Fibroblast of lung (primary cell): ENCODE measurements at places on chromosomes 7 and 10.

- no peaks in the 10 kb centered on the region for H3K36me3 ChIP-seq
- no peak for DNase-seq
These were observed 130.1 kb downstream of the DNAJB6 start for GRCh38 chr7:157466867-157467261.

DNA sequence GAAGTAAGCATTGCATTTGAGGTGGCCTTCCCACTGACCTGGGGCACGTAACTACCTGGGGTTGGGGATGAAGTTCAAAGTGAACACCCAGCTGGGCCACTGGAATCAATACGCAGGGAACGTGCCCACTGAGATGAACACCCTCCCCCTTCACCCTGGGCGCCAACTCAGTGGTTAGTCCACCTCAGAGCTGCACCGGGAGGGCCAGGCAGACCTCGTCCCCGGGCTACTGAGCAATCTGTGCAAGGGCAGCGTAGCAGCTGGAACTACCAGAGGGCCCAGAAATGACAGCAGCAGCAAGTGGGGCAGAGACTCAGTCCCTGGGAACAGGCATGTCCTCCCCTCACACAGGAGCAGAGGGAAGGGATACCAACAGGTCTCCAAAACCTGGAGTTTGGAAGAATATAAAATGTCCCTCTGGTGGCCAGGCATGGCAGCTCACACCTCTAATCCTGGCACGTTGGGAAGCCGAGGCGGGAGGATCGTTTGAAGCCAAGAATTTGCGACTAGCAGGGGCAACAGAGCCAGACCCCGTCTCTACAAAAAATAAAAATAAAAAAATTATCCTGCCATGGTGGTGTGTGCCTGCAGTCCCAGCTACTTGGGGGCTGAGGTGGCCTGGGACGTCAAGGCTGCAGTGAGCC lies 143.9 kb downstream of the SH3PXD2A start:
- H3K27me3 ChIP-seq = no peaks in the 10 kb centered on the region
- H3K27ac ChIP-seq = no peak overlapping the region
- DNase-seq = no peak
- H3K36me3 ChIP-seq = peaks cover 2% of the 10 kb centered on the region

DNA sequence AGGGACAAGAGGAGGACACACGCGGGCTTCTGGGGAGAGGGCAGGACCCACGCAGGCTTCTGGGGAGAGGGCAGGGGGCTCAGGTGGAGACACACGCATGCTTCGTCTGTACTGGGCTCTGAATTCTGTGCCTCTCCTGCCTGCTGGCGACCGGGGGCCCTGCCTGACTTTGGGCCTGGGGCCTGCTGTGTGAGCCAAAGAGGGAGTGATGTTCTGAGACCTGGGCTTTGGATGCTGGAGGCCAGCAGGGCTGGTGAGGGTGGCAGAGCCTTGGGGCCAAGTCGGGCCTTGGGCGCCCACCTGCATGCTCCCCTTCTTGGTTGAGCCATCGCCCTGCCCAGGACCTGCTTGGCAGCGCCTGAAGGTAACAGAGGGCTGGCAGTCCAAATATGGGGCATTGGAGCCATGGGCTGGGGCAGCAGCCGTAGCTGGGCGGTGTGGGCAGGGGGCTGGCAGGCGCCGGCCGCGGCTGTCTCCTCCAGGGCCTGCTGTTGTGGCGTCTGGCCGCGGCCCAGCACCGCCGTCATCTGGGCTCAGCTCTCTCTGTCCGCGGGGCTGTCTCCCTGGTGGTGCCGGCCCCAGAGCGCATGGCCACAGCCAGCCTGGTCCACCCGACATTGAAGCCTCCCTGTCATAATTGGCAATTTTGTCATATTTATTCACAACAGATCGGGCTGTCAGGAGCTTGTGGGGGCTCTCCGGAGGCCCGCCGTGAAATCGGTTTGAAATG lies 78.9 kb downstream of the UNCX start:
- no peaks in the 10 kb centered on the region for H3K27me3 ChIP-seq
- H3K4me3 ChIP-seq = no peak overlapping the region
- H3K27ac ChIP-seq = no peak overlapping the region
- no peaks in the 10 kb centered on the region for H3K4me1 ChIP-seq
- no peaks in the 10 kb centered on the region for H3K36me3 ChIP-seq

- no peaks in the 10 kb centered on the region for H3K36me3 ChIP-seq
- H3K27ac ChIP-seq = no peak overlapping the region
- H3K27me3 ChIP-seq = no peaks in the 10 kb centered on the region
These were observed 166.2 kb upstream of the SP8 start for GRCh38 chr7:20952916-20953315.

- DNase-seq = no peak
- peaks cover 2% of the 10 kb centered on the region for H3K4me1 ChIP-seq
- H3K27me3 ChIP-seq = no peaks in the 10 kb centered on the region
These were observed 11.7 kb downstream of the STAM start for GRCh38 chr10:17655567-17656146.

GRCh38 chr7:105677817-105678573 lies 96.7 kb upstream of the EFCAB10 start:
- H3K27me3 ChIP-seq = no peaks in the 10 kb centered on the region
- H3K4me3 ChIP-seq = no peak overlapping the region
- no peak overlapping the region for H3K27ac ChIP-seq
- H3K4me1 ChIP-seq = peaks cover 6% of the 10 kb centered on the region
- no peaks in the 10 kb centered on the region for H3K36me3 ChIP-seq
- DNase-seq = no peak

DNA sequence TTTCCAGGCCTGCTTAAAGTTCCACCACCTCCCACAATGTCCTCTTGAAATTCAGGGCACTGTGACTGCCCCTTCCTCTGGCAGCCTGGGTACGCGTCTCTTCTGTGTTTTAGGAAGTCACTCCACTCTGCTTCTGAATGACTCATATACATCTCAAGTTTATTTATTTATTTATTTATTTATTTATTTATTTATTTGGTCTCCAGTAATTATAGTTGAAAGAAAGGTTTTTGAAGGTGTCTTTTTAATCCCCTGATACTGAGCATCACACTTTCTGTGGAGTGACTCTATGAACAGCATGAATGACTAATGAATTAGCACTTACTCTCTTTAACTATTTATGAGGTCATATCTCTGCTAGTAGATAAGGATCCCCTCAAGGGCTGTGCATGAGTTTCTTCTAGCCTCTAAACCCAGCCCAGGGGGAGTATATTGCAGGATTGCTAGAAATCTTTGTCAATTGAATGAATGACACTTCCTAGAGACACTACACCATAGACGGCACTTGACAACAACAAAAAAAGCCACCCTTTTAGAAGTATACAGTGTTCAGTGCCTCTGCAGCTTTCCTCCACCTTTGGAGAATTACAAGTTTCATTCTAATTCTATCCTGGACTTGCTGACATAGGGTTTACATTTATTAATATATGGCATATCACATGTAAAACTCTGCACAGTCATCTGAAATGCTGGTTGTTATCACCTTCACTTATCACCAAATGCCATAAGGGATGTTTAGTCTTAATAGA lies 2.1 kb downstream of the MACC1 start:
- H3K4me3 ChIP-seq = no peak overlapping the region
- no peaks in the 10 kb centered on the region for H3K27me3 ChIP-seq
- peaks cover 12% of the 10 kb centered on the region for H3K4me1 ChIP-seq
- H3K36me3 ChIP-seq = no peaks in the 10 kb centered on the region
- no peak overlapping the region for H3K27ac ChIP-seq

DNA sequence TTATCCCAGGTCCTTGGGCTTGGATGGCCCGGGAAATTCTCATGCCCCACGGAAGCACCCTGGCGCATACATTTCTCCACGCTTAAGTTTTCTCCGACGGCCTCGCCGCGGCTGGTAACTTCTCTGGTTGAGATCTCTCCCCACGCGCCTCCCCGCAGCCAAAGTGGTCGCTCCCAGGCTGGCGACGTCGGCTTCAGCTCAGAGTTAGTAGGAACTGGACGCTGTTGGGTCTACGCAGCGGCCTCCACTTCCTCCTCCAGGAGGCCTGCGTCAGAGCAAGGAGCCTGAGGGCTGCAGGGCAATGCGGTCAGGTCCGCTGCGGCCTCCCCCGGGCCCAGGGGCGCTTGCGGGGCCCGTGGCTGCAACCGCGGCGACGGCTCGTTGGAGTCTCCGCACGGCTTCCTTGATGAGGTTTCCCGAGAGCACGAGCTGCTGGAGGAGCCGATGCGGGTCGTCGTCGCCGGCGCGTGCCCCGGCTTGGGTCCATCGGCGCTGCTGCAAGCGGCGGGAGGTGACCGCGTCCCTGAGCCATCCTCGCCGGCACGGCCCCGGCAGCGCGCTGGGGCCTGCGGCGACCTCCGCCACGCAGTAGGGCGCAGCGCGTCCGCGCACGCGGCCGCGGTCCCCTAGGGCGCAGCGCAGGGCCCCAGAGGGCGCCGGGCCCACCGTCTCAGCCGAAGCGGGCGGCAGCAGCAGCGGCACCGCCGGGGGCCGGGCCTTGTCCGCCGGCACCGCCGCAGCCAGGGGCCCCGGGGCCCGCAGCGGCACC lies 744 bp downstream of the FRAT2 start:
- peak overlapping the region; percentile 58 for H3K4me3 ChIP-seq
- no peaks in the 10 kb centered on the region for H3K36me3 ChIP-seq
- peaks cover 2% of the 10 kb centered on the region for H3K4me1 ChIP-seq
- DNase-seq = peak; percentile 58

DNA sequence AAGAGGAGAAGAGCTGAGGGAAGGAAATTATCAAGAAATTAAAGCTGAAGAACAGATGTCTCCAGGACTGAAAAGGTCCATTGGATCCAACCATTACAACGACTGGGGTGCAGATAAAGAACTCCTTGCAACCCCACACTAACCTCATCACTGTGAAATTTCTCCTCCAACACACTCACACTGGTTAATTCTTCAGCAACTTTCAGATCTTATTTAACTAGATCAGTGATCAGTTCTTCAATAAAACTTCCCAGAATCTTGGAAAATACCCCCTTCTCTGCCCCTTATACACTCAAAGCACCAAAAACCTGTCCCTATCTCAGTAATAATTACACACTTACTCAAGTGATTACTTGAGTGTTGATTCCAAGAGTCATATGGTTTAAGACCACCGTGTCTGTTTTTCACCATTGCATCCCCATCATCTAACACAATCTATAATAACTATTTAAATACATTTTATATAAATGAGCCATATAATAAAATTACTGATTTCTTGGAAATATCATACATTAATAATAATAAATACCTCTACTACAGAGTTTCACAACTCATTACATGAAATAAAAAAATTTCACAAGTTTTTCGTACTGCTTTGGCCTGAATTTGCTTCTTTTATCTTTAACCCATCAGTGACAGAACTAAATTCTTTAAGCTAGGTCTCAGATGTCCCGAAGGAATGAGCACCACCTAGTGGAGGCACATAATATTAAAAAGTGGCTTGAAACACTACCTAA lies 123.7 kb downstream of the MPP7 start:
- H3K27me3 ChIP-seq = no peaks in the 10 kb centered on the region
- H3K4me3 ChIP-seq = no peak overlapping the region
- H3K27ac ChIP-seq = no peak overlapping the region
- peak; percentile 80 for DNase-seq

GRCh38 chr10:13959443-13960359 lies 371.0 kb downstream of the FRMD4A start:
- H3K4me1 ChIP-seq = peaks cover 21% of the 10 kb centered on the region
- no peaks in the 10 kb centered on the region for H3K27me3 ChIP-seq
- DNase-seq = no peak
- H3K4me3 ChIP-seq = no peak overlapping the region
- H3K27ac ChIP-seq = peak overlapping the region; percentile 66

DNA sequence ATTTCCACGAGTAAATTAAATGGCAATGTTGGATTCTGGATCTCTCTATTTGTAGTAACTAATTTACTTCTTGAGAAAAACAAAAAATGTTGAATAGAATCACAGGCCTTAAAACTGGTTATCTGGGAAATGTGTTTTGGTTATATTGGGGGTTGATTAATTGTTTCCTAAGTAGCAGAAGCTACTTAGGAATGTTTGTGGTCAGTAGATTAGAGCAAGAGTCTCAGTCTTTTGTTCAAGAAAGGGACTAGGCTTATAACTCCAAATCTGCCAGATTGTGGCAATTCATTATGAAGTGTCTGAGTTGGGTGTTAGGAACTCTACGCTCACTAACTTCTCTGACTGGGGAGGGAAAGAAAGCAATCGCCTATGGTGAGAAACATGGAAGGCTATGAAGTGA lies 244.3 kb upstream of the PHYHIPL start:
- H3K27me3 ChIP-seq = no peaks in the 10 kb centered on the region
- no peak overlapping the region for H3K4me3 ChIP-seq
- no peak for DNase-seq
- no peaks in the 10 kb centered on the region for H3K4me1 ChIP-seq

GRCh38 chr10:86139066-86139657 lies 227.4 kb downstream of the GRID1 start:
- H3K4me1 ChIP-seq = no peaks in the 10 kb centered on the region
- H3K36me3 ChIP-seq = no peaks in the 10 kb centered on the region
- no peak overlapping the region for H3K27ac ChIP-seq

GRCh38 chr7:116731023-116731395 lies 59.0 kb downstream of the MET start:
- no peaks in the 10 kb centered on the region for H3K4me1 ChIP-seq
- H3K36me3 ChIP-seq = no peaks in the 10 kb centered on the region
- H3K4me3 ChIP-seq = no peak overlapping the region
- no peak for DNase-seq
- no peak overlapping the region for H3K27ac ChIP-seq

GRCh38 chr10:76022366-76022765 lies 590.9 kb downstream of the LRMDA start:
- no peaks in the 10 kb centered on the region for H3K36me3 ChIP-seq
- H3K27me3 ChIP-seq = peaks cover 2% of the 10 kb centered on the region
- H3K4me1 ChIP-seq = no peaks in the 10 kb centered on the region
- H3K4me3 ChIP-seq = no peak overlapping the region
- no peak for DNase-seq

DNA sequence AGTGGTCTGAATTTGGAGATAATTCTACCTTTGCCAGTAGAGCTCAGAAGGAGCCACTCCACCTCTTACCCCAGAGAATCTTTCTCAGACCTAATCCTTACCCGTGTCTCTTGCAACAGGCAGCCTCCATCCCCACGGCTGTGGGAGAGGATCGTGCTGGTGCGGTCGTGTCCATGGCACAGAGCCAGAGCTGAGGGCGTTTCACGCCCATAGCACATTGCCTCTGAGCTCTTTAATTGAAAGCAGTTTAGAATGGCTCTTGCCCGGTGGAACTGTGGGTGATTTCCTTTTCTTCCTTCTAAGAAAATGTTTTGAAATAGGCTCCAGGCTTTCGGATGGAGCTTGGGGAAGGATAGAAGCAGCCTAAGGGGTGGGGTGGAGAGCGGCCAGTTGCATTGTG lies 41.5 kb downstream of the PRF1 start:
- no peak overlapping the region for H3K4me3 ChIP-seq
- DNase-seq = peak; percentile 47
- H3K27ac ChIP-seq = no peak overlapping the region
- peaks cover 3% of the 10 kb centered on the region for H3K4me1 ChIP-seq
- H3K27me3 ChIP-seq = no peaks in the 10 kb centered on the region
- H3K36me3 ChIP-seq = no peaks in the 10 kb centered on the region

DNA sequence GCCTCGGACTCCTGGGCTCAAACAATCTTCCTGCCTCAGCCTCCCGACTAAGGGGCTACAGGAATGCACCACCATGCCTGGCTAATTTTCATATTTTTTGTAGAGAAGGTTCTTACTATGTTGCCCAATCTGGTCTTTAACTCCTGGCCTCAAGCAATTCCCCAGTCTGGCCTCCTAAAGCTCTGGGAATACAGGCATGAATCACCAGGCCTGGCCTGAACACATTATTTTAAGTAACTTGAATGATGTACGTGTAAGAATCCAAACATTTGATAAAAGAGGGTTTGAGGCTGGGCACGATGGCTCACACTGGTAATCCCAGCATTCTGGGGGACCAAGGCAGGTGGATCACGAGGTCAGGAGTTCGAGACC lies 13.0 kb upstream of the BAMBI start:
- H3K27ac ChIP-seq = no peak overlapping the region
- H3K4me3 ChIP-seq = no peak overlapping the region
- peaks cover 10% of the 10 kb centered on the region for H3K27me3 ChIP-seq
- DNase-seq = peak; percentile 79

GRCh38 chr7:149310113-149310836 lies 48.3 kb downstream of the ZNF783 start:
- H3K36me3 ChIP-seq = no peaks in the 10 kb centered on the region
- H3K4me1 ChIP-seq = no peaks in the 10 kb centered on the region
- H3K27ac ChIP-seq = no peak overlapping the region
- H3K4me3 ChIP-seq = no peak overlapping the region
- peak; percentile 88 for DNase-seq
